Left cardiac atrium (tissue), 4 donors: ENCODE measurements at places on chromosomes 5 and 9. TPM values are rescaled to one million over a fixed set of nuclear protein-coding genes. Genes with fewer than 3 reads are reported as not detected.

DNA sequence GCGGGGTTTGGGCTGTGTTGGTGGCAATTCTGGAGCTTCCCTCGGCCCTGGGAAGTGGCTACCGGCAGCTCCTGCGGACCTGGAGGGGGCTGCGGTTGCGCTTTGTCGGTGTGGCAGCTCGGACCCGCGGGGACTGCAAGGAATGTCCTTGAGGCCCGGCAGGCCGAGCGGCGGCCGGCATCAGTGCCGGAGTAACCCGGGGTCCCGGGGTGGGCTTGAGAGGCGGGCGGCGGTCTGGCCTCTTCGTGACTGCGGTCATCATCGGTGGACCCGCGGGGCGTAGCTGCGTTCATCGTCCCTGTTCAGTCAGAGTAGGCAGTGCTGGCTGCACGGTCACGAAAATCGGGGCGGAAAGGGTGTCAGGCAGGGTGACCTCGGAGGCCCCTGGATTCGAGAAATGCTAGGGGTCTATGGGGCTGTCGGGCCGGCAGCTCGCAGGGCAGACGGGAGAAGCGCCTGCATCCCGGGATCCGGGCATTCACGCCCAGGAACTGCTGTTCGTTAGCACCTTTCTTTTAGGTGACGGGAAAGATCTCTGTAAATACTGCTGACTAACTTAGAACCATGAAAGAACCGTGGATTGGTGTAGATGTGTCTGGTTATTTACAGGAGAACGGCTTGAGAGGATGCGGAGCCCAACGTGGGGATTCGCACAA is 474 bp downstream of the HMGCR start:
- DNase-seq, result no peak

Gene TAF11L5
- not detected for total RNA-seq

Gene INSL4
- not detected for total RNA-seq

- no peak for DNase-seq
Observed at GRCh38 chr5:120613729-120614128, 149.6 kb downstream of the PRR16 start.

Gene SPARC
- total RNA-seq, result 807 TPM

DNA sequence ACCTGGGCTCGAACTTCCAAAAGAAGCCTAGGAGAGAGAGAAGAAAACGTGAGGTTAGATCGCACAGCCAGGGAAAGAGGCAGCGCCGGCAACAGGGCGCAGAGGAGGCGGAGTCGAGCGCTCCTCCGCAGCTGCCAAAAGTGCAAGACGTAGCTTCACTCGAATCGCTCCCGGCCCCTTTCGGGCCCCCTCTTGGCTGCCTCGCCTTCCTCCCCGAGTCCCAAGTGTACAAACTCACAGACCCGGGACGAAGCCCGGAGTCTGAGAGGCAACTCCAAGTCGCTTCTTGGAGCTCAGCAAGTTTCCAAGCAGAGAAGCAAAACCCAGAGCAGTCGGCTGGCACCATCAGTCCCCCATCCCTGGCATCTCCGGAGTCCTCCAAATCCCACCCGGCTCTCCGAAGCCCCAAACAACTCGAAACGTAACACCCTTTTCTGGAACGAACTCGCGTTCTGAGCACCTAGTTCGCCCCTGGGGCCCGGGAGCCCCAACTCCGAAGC is 1.2 kb downstream of the MIER3 start:
- peak; percentile 79 for DNase-seq

GRCh38 chr5:92912283-92912682 is 668.7 kb downstream of the NR2F1-AS1 start:
- DNase-seq, result no peak

GRCh38 chr5:65663804-65664521 is 39.1 kb downstream of the SHLD3 start:
- DNase-seq, result no peak

Gene BHMT2
- total RNA-seq, result 21.5 TPM

DNA sequence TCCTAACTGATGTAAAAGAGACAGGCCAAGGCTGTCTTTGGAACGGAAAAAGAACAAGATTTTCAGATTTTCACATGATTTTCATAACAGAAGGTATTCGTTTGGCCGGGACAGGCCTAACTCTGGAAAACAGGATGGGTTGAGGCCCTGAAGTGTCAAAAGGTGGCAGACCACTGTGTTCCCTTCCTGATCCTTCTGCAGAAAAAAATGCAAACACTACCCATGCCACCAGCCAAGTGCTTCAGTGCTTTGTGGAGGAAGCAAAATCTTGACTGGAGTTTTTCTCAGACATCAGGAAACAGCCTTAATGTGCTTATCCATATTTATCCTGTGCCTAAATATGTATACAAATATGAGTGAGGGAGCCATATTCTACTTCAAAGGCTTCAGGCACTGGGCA is 113.5 kb upstream of the IL6ST start:
- no peak for DNase-seq

GRCh38 chr9:16976427-16976826 is 106.0 kb upstream of the BNC2 start:
- DNase-seq, result no peak

Gene PHF24
- 0.47 TPM for total RNA-seq

DNA sequence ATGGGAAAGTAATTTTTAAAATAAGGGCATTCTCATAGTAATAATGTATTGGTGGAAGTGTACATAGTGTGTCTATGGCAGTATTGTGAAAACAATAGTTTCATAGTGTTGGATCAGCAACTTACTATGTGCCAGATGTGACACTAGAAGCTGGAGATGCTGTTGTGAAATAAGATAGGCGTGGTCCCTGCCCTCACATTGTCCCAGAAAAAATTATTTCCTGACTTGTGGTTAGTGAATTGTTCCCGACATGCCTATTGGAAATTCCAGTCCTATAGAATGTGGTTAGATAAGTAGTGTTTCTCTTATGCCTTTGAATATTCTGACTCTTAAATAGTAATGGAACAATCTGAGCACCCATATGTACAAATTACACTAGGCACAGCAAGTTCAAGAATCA is 55.3 kb upstream of the MTAP start:
- DNase-seq, result no peak

- DNase-seq, result no peak
Observed at GRCh38 chr5:33641744-33642505, 201.2 kb downstream of the TARS1 start.

- peak; percentile 72 for DNase-seq
Observed at GRCh38 chr5:127229185-127229889, 61.3 kb upstream of the MEGF10 start.

DNA sequence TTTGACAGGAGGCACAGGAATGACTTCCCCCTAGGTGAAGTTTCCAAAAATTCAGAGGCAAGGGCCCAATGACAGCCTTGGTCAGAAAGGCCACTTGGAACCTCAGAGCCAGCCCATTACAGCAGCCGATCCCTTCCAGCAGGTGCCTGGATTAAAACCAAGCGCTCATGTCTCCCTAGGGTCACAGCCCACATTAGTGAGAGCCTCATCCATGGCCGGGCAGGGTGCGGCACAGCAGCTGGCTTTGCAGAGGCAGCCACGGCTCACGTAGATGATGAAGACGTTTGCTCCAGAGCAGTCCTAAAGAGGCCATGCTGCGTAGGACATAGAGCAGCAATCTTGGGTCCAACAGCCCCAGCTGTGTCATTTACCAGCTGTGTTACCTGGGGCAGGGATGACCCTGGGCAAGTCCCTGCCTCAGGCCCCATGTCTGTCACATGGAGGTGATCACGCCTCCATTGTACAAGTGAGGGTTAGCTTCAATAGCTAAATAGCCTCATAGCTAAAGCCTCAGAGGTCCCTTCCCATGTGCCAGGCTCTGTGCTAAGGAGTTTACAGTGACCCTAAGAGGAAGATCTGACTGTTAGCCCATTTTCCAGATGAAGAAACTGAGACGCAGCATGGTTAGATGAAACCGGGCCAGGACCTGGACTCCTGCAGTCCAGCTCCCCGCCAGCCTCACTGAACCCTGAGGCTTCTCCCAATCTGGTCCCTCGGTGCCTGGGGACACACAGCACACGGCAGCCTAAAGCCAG is 39.2 kb downstream of the NEK6 start:
- no peak for DNase-seq

DNA sequence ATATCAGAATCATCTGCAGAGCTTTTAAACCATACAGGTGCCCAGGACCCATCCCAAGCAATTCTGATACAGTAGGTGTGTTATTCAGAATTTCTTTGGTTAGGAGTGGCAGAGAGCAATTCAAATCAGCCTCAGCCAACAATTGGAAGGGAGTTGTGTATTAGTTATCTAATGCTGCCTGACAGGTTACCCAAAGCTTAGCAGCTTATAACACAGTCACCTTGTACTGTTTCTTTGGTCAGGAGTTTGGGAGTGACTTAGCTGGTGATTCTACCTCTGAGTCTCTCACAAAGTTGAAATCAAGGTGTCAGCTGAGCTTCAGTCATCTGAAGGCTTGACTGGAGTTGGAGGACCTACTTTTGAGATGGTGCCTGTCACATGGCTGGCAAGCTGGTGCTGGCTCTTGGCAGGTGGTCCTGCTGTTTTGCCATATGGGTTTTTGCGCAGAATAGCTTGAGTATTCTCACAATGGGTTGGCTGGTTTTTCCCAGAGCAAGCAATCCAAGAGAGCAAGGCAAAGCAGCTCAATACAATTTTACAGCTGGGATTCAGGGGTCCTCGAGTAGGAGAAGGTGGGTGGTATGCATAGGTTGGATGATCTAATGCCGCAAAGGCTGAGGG is 18.7 kb upstream of the CARNMT1 start:
- DNase-seq, result no peak

Gene PRSS3
- total RNA-seq, result not detected

- no peak for DNase-seq
Observed at GRCh38 chr5:39225405-39226099, 6.2 kb upstream of the FYB1 start.

DNA sequence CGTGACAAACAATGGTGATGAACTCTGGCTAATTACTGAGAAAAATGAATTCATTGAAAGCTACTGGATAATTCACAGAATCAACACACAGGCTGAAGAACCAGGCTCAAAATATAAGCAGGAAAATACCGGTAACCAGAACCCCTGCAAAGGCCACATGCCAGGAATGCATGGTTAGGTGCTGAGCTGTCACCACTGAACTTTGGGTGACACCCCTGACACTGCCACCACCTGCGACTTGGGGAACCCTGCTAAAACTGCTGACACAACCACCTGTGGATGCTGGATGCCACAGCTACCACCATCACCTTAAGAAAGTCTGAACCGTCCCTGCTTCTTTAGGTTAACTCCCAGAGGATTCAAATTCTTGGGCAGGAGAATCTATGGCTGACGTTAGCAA is 72.0 kb upstream of the NR4A3 start:
- no peak for DNase-seq

- DNase-seq, result no peak
Observed at GRCh38 chr9:98795970-98796363, 388 bp downstream of the ANKS6 start.

- no peak for DNase-seq
Observed at GRCh38 chr9:135727257-135727875, 25.4 kb downstream of the KCNT1 start.

- DNase-seq, result no peak
Observed at GRCh38 chr5:146338774-146339714, at the start of gene POU4F3. POU4F3 (plus strand) TSS chr5:146338839; CDS start chr5:146339113, 274 bp downstream.

DNA sequence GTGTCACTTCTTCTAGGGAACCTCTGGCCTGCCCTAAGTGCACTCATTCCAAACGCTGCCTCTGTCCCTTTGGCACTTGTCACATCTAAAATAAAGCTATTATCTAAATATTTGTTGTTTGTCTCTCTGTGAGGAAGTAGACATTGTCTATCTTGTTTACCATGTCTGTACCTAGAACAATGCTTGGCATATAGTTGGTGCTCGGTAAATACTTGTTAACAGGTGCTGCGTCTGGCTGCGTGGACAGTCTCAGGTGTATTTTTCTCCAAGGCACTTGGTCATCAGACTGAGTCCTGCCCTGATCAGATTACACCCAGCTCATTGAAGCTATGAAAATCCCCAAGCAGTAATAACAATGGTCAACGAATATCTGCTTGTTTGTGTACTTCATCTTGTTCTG is 174.9 kb upstream of the SMIM23 start:
- DNase-seq, result no peak

- no peak for DNase-seq
Observed at GRCh38 chr9:93267091-93267541, 83.2 kb downstream of the WNK2 start.

DNA sequence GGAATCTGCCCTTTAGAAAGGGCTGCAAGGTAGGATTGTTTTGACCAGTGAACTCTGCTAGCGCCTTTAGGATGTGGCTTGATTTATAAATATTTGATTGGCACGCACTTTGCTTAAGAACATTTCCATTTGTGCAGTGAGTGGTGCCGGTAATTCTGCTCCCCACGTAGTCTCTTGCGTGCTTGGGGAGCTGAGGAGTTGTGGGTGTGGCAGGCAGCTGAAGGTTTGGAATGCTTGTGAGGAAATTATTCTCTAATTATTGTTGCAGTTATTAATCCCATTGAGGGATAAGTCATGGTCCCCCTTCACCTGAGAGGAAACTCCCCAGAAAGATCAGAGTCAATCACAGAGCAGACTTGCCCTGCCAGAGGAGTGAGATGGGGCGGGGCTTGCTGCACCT is 76.7 kb downstream of the FGF1 start:
- DNase-seq, result no peak

Gene ADAMTS12
- total RNA-seq, result 3.4 TPM

DNA sequence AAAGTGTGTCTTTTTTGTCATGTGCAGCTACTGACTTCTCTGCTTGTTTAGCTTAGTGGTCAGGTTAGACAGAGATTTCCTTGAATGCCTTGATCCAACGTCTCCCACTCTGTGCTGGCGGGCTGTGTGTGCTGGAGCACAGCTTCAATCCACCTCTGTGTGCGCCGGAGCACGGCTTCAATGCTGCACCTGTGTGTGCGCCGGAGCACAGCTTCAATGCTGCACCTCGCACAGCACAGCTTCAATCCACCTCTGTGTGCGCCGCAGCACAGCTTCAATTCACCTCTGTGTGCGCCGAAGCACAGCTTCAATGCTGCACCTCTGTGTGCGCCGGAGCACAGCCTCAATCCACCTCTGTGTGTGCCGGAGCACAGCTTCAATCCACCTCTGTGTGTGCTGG is 69.0 kb upstream of the PHYKPL start:
- no peak for DNase-seq

- peak; percentile 63 for DNase-seq
Observed at GRCh38 chr5:139982157-139982974, 60.7 kb downstream of the NRG2 start.

GRCh38 chr9:18018661-18019060 is 439.8 kb downstream of the SH3GL2 start:
- DNase-seq, result no peak

DNA sequence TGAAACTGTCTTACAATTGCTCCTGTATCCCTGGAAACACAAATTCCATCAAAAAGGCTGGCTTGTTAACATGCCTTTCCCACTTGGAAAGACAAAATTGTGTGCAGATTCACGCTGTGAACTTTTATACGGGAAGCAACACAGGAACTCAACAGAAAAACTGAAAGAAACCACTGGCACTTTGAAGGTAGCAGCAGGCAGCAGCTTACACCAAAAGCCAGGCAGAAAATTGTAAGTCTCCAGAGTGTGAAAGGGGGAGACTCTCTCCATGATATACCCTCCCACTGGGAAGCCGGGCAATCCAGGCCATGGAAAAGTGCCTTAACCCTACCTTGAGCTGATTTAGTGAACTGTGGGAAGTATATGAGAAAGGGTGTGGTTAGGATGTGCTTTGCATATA is 943.7 kb downstream of the CDH18 start:
- no peak for DNase-seq

Gene LCP2
- 10.6 TPM for total RNA-seq
